ENCODE measurements at places on chromosomes 3 and 15. TPM values are rescaled to one million over a fixed set of nuclear protein-coding genes. Genes with fewer than 3 reads are reported as not detected.

- no peaks in the 10 kb centered on the region for H3K27me3 ChIP-seq
- no peak overlapping the region for H3K27ac ChIP-seq
- H3K36me3 ChIP-seq, result no peaks in the 10 kb centered on the region
- DNase-seq, result no peak
- H3K4me1 ChIP-seq, result no peaks in the 10 kb centered on the region
- H3K4me3 ChIP-seq, result no peak overlapping the region
Measured at GRCh38 chr3:4233488-4233887, 69.7 kb upstream of the SETMAR start.

GRCh38 chr15:100914876-100915275 is 4.3 kb upstream of the LRRK1 start:
- no peak for DNase-seq
- no peak overlapping the region for H3K4me3 ChIP-seq
- peaks cover 17% of the 10 kb centered on the region for H3K4me1 ChIP-seq
- H3K27ac ChIP-seq, result peak overlapping the region; percentile 4
- no peaks in the 10 kb centered on the region for H3K27me3 ChIP-seq
- no peaks in the 10 kb centered on the region for H3K36me3 ChIP-seq

- no peaks in the 10 kb centered on the region for H3K36me3 ChIP-seq
- H3K27me3 ChIP-seq, result no peaks in the 10 kb centered on the region
- peak overlapping the region; percentile 18 for H3K27ac ChIP-seq
- H3K4me3 ChIP-seq, result no peak overlapping the region
- H3K4me1 ChIP-seq, result peaks cover 17% of the 10 kb centered on the region
Measured at GRCh38 chr3:111311709-111312235, 230.2 kb upstream of the CD96 start.

DNA sequence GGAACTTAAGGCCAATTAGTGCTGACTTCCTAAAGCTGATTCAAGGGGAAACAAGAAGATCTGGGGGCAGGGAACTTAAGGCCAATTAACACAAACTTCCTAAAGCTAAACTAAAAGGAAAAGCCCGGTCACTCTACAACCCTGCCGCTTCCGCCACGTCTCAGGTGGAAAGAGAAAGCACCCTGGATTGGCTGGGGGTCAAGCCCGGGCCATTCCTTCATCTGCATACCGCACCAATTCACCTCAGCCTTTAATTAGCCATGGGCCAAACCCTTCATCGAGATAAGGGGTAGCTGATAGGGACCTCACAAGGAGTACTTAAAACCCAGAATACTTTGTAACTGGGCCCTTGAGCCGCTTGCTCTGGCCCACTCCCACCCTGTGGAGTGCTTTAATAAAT is 14.4 kb downstream of the TMPRSS7 start:
- no peak overlapping the region for H3K27ac ChIP-seq
- H3K27me3 ChIP-seq, result no peaks in the 10 kb centered on the region
- no peaks in the 10 kb centered on the region for H3K4me1 ChIP-seq
- H3K4me3 ChIP-seq, result no peak overlapping the region

DNA sequence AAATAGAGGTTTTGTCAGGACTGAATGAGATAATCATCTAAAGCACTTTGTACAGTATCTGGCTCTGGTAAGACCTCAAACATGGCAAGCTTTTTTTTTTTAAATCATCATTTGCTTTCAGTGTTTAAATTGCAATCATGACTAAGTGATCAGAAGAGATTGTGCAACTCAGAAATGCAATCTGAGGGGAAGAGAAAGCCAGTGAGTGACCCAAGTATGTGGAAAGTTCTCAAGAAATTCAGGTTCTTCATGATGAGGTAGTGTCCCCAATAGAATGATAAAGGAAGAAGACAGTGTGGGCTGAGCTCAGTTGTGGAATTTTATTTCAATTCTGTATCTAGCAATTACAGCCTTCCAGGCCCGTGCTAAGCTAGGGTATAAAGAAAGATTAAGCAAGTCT is 132.2 kb upstream of the TBC1D5 start:
- no peak for DNase-seq
- no peaks in the 10 kb centered on the region for H3K36me3 ChIP-seq
- no peaks in the 10 kb centered on the region for H3K4me1 ChIP-seq
- H3K27ac ChIP-seq, result no peak overlapping the region
- no peaks in the 10 kb centered on the region for H3K27me3 ChIP-seq
- no peak overlapping the region for H3K4me3 ChIP-seq

GRCh38 chr3:19149368-19149767 is 1.1 kb downstream of the KCNH8 start:
- peaks cover 25% of the 10 kb centered on the region for H3K27me3 ChIP-seq
- DNase-seq, result no peak
- H3K27ac ChIP-seq, result no peak overlapping the region
- H3K36me3 ChIP-seq, result no peaks in the 10 kb centered on the region
- H3K4me3 ChIP-seq, result no peak overlapping the region
- peaks cover 12% of the 10 kb centered on the region for H3K4me1 ChIP-seq

- H3K36me3 ChIP-seq, result no peaks in the 10 kb centered on the region
- no peaks in the 10 kb centered on the region for H3K27me3 ChIP-seq
- H3K4me3 ChIP-seq, result no peak overlapping the region
- DNase-seq, result no peak
Measured at GRCh38 chr3:117170094-117170493, 460.5 kb downstream of the TUSC7 start.

- H3K27ac ChIP-seq, result no peak overlapping the region
- no peaks in the 10 kb centered on the region for H3K27me3 ChIP-seq
- H3K4me3 ChIP-seq, result no peak overlapping the region
- H3K4me1 ChIP-seq, result no peaks in the 10 kb centered on the region
Measured at GRCh38 chr3:20511863-20512505, 326.0 kb upstream of the SGO1 start.

- H3K27ac ChIP-seq, result no peak overlapping the region
- no peaks in the 10 kb centered on the region for H3K4me1 ChIP-seq
- no peak for DNase-seq
- H3K36me3 ChIP-seq, result no peaks in the 10 kb centered on the region
Measured at GRCh38 chr3:120067083-120067482, 27.2 kb downstream of the GSK3B start.

DNA sequence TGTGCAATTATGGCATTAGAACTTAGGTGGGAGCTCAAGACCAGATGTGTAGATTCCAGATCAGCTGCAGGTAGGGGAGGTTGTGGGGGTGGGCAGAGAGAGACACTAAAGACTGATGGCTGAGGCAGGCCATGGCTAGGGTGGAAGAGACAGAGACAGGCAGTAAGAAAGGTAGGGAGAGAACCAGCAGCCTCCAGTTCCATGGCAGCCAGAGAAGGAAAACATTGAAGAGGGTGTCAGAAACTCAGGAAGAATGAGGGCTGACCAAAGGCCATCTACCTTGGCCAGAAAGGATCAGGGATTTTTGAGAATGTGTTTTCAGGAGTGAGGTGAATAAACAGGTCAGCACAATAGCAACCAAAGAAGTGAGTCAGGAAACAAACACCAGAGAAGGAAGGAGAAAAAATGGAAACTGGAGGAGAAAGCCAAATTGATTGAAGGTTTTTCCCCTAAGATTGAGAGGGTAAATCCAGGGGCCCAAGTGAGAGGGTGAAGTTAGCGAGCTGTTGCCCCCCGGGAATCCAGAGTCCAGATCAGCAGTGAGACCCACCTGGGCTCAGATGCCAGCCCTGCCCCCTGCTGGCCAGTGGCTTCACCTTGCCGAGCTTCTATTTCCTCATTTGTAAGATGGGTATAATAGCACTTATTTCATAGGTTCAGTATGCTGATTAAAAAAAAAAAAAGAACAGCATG is 41.0 kb downstream of the ABHD2 start:
- H3K4me3 ChIP-seq, result no peak overlapping the region
- peak; percentile 73 for DNase-seq
- peaks cover 24% of the 10 kb centered on the region for H3K4me1 ChIP-seq
- H3K36me3 ChIP-seq, result peaks cover 28% of the 10 kb centered on the region
- H3K27me3 ChIP-seq, result no peaks in the 10 kb centered on the region

- DNase-seq, result no peak
- H3K36me3 ChIP-seq, result no peaks in the 10 kb centered on the region
- H3K27me3 ChIP-seq, result no peaks in the 10 kb centered on the region
- H3K4me1 ChIP-seq, result peaks cover 11% of the 10 kb centered on the region
- H3K4me3 ChIP-seq, result no peak overlapping the region
Measured at GRCh38 chr3:153596401-153596800, 434.4 kb downstream of the RAP2B start.

- no peak overlapping the region for H3K27ac ChIP-seq
- no peak overlapping the region for H3K4me3 ChIP-seq
- H3K4me1 ChIP-seq, result no peaks in the 10 kb centered on the region
- H3K27me3 ChIP-seq, result no peaks in the 10 kb centered on the region
- DNase-seq, result no peak
Measured at GRCh38 chr15:66863390-66864085, 161.5 kb downstream of the SMAD6 start.

GRCh38 chr3:88221726-88222125 is 72.0 kb downstream of the C3orf38 start:
- no peak for DNase-seq
- no peaks in the 10 kb centered on the region for H3K27me3 ChIP-seq
- H3K36me3 ChIP-seq, result no peaks in the 10 kb centered on the region

DNA sequence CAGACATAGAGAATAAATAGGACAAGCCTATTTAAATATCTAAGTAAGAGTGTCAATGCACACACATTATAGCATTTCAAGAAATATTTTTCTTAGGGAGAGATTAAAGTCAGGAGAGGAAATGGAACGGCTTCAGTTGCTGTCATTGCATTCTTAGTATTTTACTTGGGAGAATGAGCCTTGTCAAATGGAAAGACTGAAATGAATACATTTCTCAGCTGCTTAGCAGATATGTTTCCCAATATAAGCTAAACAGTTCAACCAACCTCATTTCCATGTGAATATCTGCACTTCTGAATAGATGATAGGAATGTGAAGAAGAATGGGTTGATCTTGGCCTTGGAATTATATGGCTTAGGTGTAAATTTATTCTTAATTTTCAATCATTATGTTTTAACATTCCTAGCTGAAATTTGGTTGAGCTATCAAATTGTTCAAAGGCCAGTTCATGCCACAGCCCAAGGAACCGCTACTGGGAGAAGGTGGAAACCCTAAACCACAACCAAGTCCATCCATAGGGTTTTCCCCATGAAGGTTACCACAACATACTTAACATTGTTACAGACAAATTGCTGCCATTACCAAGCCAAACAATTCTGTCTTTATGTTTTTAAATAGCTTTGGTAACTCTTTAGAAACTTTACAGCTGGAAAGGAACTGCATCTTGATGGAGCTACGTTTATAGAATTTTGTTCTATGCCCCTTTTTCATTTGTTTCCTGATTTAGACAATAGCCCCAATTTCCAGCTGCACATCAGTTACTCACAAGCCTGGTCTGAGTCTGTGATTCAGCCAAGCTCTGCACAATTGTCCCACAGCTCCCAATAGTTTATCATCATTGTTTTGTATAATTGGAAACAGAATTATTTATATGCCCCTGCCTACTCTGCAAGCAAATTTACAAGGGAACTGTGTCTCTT is 459.6 kb downstream of the MECOM start:
- H3K27ac ChIP-seq, result no peak overlapping the region
- no peaks in the 10 kb centered on the region for H3K27me3 ChIP-seq

DNA sequence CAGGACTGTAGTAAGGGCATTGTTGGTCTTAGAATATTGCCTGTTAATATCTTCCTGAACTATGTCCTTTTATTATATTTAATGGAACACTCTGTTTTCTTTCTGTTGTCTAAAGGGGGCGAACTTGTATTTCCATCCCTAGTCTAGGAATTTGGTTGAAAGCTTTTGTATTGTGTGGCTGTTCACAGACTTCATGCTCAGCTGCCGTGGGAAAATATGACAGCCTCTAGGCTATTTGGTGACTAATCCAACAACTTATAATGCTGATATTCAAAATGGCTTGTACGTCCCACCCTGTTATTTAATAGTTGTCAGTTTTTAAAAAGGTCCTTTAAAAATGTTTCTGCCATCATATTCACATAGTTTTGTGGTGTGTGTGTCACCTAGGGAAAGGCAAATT is 202.6 kb downstream of the KLHL25 start:
- H3K27me3 ChIP-seq, result no peaks in the 10 kb centered on the region
- no peak overlapping the region for H3K4me3 ChIP-seq
- H3K36me3 ChIP-seq, result peaks cover 35% of the 10 kb centered on the region
- peak overlapping the region; percentile 32 for H3K27ac ChIP-seq

GRCh38 chr3:16484216-16484615 is 29.3 kb downstream of the RFTN1 start:
- no peaks in the 10 kb centered on the region for H3K27me3 ChIP-seq
- H3K4me1 ChIP-seq, result peaks cover 54% of the 10 kb centered on the region
- H3K4me3 ChIP-seq, result no peak overlapping the region
- H3K36me3 ChIP-seq, result no peaks in the 10 kb centered on the region
- peak overlapping the region; percentile 64 for H3K27ac ChIP-seq

DNA sequence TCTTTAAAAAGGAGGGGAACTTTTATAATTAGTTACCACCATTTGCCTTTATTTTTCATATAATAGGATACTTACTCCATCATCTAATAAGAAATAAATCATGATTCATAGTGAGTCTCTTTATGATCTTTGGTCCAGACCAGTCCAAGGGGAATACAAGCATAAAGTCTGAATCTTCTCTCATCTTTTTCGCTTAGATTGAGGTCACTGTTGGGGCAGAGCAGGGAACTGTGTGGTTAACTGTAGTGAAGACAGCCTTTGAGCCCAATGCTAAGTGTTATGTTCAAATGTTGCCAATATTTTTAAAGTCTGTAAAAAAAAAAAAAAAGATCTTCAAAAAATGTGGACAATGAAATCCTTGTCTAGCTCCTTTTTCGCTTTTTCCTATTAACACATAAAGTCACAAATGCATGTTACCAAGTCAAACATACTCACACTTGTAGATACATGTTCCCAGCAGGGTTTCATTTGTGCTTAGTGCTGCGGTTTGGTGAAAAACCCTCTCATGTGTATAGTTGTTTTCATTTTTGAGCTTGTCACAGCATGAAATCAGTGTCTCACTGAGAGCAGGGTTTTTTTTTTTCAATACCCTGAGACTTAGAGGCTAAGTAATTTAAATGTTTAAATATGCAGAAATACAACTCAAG is 72.1 kb downstream of the EPHA3 start:
- H3K4me3 ChIP-seq, result no peak overlapping the region
- H3K27me3 ChIP-seq, result no peaks in the 10 kb centered on the region
- H3K36me3 ChIP-seq, result no peaks in the 10 kb centered on the region
- DNase-seq, result no peak

Gene SKOR1
- total RNA-seq, result 0.52 TPM

Gene ACVR2B
- 6.6 TPM for total RNA-seq

Gene CD200R1L
- total RNA-seq, result not detected

Gene TUSC7
- not detected for total RNA-seq

Gene AHSG
- total RNA-seq, result not detected

Gene PIGBOS1
- total RNA-seq, result 12.4 TPM

Gene LRTM1
- total RNA-seq, result not detected

Data from upper lobe of right lung (tissue), 1 donor.